ENCODE measurements at places on chromosomes 1 and 21. TPM values are rescaled to one million over a fixed set of nuclear protein-coding genes. Genes with fewer than 3 reads are reported as not detected.

DNA sequence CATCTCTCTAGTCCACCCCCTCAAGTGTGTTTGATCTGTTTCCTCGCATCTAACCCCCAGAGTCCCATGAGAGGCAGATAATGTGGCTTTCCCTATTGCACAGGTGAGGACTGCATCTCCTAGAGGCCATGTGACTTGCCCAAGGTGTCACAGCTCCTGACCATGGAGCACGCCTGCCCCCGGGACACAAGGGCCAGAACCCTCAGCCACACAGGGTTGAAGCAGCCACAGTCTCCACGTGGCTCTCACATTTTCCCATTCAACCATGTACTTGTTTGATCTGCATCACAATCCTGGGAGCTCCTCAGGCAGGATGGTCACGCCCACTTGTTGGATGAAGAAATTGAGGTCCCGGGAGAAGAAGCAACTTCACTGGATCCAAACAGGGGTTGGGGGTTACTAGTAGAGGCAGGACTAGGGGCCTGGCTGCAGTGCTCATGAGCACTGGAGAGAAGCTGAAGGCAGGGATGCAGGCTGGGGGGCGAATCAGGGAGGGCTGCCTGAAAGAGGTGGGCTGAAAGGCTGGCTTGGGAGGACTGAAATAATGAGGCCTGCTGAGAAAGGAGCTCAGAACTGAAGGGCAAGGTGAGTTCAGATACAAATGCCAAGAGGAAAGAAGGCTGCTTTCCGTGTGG, 207.9 kb downstream of the PTPRU start:
- DNase-seq, result no peak

- DNase-seq, result no peak
These were observed 84.1 kb upstream of the C21orf91 start for GRCh38 chr21:17903029-17903806.

GRCh38 chr21:27103768-27104167, 136.9 kb upstream of the ADAMTS5 start:
- no peak for DNase-seq

- DNase-seq, result no peak
These were observed 24.9 kb upstream of the FMO2 start for GRCh38 chr1:171160211-171160610.

- no peak for DNase-seq
These were observed 749 bp upstream of the GLUL start for GRCh38 chr1:182392050-182393028.

DNA sequence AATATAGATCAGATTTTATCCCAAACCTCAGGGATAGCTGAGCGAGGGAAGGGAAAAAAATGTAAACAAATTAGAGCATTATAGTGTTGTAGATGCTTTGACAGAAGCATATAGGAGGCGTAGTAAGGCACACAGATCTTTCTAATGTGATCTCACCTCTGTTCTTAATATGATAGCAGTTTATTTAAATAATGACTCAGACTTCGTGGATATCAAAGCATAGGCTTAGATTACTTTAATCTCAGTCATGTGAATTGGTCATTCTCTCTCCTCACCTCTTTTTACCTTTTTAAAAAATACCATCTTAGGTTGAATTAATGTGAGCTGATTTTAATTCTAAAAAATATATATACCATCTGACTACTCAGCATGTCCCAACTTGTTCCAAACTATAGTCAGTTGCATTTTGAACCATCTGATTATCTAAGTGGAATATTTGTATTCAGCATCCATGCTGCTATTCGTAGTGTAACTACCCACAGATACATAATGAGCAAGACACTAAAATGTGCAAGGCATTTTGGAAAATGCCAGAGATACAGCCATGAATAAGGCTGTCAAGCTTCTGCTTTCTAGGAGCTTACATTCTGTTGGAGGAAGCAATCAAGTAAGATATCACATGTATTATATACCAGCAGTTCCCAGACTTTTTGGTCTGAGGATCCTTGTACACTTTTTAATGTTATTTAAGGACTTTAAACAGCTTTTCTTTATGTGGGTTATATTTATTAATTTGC, 76.7 kb downstream of the OSBPL9 start:
- DNase-seq, result peak; percentile 8

DNA sequence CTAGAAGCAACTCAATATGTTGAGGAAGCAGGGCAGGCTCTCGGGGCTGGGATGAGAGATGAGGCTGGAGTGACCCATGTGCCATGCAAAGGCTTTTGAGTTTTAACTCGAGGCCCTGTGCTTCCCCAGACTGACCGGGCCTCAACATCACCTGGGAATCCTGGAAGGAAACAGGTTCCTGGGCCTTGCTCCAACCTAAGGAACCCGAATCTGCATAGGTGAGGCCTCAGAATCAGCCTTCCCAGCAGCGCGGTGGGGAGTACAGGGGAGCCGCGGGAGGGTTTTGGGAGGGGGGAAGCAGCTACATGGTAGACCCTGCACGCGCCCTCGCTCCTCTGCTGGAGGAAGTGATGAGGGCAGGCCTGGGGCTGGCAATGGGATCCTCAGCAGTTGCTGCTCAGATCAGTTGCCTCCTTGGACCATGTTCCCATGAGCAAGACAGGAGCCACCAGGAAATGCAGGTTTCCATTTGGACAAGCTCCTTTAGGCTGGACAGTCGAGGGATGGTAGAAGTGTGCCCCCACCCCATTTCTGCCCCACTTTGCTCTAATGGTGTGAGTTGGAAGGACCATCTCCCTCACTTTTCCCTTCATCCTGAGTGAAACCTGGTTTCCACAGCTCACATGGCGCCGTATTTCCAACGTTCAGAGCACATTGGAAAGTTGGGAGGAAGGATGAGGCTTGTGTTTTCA, 4.5 kb upstream of the KIAA1614 start:
- DNase-seq, result no peak

GRCh38 chr1:56548571-56548970, 30.8 kb downstream of the PLPP3 start:
- DNase-seq, result no peak

DNA sequence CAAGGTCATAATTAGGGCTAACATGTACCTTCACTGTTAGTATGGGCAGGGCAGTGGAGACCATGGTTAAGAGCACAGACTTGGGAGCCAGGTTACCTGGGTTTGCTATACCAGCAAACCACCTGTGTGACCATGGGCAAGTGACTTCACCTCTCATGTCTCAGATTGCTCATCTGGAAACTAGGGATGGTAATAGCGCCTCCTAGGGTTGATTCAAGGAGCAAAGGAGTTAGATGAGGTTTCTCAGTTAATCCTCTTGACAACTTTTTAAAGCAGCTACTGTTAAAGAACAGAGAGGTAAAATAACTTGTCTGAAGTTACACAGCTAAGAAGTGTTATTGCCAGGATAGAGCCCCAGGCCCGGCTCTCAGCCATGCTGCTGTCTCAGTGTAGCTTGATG, 790 bp upstream of the MATN1 start:
- DNase-seq, result no peak

AGBL4 gene
- 0.13 TPM for total RNA-seq

GRIK1 gene
- total RNA-seq, result 0.39 TPM

AKR7A3 gene
- 0.25 TPM for total RNA-seq

PTGER3 gene
- total RNA-seq, result not detected

CHD5 gene
- under 0.01 TPM for total RNA-seq

RASSF5 gene
- 0.13 TPM for total RNA-seq

S100A16 gene
- total RNA-seq, result 429 TPM

Measured in dermis microvascular lymphatic vessel endothelial cell (primary cell).